NCI-H345 (cell line): ENCODE measurements at places on chromosomes 3 and 15.

DNA sequence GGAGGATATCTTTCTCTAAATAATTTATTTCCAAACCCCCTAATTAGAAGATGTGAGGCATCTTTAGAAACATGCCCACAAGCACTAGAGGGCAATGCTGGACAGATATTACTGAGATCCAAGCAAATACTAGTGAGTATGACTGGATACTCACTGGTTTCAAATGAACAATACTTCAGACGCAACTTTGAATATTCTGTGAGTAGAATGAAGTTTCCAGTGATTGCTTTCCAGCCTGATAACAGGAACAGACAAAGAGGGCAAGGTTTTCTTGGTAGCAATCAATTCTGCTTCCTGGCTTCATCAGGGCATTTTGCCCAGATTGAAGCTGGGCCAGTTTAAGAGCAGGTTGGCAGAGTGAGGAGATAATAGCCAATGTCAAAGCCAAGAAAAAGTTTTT, 442.6 kb upstream of the PDZRN3 start:
- peak; percentile 34 for DNase-seq

GRCh38 chr15:94670438-94671034, 439.2 kb downstream of the MCTP2 start:
- peak; percentile 21 for DNase-seq

DNA sequence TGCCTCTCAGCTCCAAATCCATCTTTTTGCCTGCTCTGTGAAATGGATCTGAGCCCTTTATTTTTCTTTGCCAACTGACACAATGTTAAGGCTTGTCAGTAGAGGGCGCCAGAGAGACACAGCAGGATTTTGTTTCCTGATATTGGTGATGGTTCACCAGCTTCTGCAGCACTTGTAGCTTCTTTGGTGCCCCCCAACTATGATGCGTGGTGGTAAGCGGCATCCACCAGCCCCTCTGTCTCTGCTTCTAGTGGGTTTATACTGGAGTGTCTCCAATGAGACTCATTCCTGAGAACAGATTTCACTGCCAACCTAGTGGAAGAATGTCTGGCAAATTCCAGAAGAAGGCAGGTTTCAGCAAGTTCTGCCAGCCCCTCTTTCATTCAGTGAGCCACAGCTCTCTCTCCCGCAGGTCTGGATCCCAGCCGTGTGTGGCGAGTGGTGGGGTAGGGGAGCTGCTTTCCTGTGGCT, 471.9 kb upstream of the FRG2C start:
- peak; percentile 15 for DNase-seq

GRCh38 chr3:81503026-81503425, 258.4 kb downstream of the GBE1 start:
- DNase-seq, result no peak

GRCh38 chr3:45596290-45596791, 1.8 kb downstream of the LIMD1 start:
- no peak for DNase-seq
